ENCODE measurements at places on chromosomes 11 and 22.

- no peak for DNase-seq
Measured at GRCh38 chr11:86629045-86629706, 43.2 kb downstream of the ME3 start.

DNA sequence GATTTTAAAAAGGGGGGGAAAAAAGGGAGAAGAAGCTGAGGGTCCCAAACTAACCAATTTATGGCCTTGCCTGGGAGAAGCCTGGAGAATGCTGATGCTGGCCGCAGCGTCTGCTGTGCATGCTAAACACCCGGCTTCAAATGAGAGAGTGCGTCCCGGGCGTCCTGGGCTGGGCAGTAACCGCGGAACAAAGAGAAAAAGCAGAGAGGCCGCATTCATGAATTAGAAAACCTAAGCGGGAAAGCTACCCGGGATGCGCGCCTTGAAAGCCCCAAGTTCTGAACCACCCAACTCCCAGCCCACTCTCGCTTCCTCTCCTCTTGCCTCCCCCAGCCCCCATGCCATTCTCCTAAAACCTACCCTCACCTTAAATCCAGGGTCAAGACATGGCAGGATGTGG is 6.5 kb downstream of the MN1 start:
- DNase-seq: no peak

GRCh38 chr11:12918667-12919066 is 90.4 kb upstream of the RASSF10 start:
- no peak for DNase-seq

GRCh38 chr11:18669219-18669596 is 29.4 kb upstream of the TMEM86A start:
- no peak for DNase-seq

DNA sequence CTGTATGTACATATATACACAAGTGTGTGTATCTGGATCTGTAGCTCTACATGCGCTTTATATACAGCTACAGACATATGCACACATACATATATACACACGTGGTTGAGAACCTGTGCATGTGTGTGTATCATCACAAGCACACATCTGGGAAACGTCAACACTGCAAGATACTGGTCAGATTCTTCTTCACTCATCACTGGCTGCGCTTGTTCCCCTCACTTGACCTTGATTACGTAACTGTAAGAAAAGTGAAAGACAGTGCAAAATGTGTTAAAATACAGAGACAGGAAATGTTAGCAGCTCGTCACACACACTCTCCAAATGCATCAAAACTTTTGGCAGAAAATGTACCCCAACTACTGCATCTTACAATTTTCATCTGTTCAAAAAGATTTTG is 51.9 kb upstream of the MN1 start:
- no peak for DNase-seq

Measured in NCI-H1105 (cell line).